ENCODE measurements at places on chromosomes 16 and 17.

DNA sequence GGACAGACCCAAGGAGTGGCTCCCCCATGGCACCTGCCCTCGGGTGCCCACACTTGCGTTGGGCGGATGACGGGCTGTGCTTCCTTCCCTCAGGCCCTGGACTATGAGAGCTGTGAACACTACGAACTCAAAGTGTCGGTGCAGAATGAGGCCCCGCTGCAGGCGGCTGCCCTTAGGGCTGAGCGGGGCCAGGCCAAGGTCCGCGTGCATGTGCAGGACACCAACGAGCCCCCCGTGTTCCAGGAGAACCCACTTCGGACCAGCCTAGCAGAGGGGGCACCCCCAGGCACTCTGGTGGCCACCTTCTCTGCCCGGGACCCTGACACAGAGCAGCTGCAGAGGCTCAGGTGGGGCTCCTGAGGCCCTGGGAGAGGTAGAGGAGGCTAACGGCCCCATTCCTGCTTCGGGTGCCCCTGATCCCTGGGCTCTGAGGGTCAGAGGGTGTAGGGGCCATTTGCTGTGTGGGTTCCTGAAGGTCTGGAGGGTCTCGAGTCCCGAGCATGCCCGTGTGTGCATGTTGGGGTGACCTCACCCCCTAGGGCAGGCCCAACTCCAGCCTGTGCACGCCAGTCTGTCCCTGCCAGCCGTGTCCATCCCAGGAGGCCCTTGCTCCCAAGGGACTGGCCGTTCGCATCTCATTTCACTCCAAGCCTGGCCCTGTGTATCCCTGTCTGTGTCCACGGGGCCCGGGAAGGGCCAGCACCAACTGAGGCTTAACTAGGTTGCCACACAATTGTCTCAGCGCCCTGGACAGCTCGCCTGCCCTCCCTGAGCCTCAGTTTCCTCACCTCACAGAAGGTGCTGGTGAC, 10.0 kb downstream of the SLC22A31 start:
- DNase-seq, result no peak

GRCh38 chr17:65956814-65957213, 235.1 kb downstream of the CEP112 start:
- no peak for DNase-seq

GRCh38 chr17:45430738-45431530, 1.7 kb downstream of the ARHGAP27 start:
- DNase-seq, result no peak

DNA sequence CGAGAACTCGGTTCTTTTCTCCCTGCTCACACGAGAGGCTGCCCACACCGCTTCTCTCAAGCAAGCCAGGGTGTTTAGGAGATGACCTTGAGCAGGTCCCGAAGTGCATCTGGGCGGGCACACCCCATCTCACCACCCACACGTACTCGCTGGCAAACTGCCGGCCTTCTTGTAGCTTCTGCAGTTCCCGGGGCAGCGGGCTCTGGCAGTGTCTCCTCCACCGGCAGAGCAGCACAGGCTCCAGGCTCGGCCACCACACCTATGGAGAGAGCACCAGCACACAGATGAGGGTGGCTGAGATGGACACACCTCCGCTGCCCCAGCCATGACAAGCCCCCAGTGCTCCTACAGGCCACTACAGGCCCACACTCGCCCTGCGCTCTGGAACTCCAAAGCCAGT, 23.5 kb downstream of the ZNF276 start:
- no peak for DNase-seq

- no peak for DNase-seq
Measured at GRCh38 chr16:23948949-23949411, 113.2 kb downstream of the PRKCB start.

DNA sequence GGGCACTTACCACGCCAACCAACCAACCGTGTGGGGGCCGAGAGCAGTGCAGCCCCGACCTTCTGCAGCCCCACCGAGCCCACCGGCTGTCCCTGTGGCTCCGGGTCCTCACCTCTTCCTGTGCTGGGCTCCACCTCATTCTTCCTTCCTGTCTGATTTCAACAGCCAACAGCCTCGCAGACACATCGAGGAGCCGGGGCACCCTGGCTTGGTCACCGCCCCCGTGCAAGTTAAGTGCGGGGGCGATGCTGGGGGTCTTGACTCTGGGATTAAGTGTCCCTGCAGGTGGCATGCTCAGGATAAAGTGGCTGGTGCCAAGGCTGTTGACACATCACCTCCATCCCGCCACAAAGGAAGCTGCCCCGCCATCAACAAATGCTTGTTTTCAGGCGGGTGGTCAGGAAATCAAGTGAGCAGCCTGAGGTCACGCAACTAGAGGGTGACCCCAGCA, at the start of gene NLRC3:
TSS of gene NLRC3 (minus strand) at position 102 of the 451 bp plus-strand sequence. CDS start 12,367 bp downstream, outside the sequence.
- DNase-seq, result peak; percentile 28

DNA sequence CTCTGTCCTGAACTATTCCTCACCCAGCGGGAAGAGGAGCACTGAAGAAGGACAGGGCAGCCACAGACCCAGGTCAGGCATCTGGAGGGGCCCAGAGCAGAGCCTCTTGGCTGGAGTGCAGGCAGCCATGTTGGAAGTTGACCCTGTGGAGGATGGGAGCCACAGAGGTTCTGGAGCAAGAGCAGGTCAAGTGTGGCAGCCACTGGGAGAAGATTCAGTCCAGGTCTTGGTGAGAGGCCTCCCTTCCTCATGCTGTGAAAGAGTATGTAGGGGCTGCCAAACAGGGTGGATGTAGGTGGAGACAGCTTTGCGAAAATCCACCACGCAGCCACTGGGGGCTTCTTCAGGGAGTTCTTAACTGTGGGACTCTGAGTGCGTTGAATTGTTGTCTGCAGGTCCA, 590 bp upstream of the CD79B start:
- DNase-seq, result no peak

- DNase-seq, result no peak
Measured at GRCh38 chr16:19431636-19432340, 14.1 kb downstream of the TMC5 start.

DNA sequence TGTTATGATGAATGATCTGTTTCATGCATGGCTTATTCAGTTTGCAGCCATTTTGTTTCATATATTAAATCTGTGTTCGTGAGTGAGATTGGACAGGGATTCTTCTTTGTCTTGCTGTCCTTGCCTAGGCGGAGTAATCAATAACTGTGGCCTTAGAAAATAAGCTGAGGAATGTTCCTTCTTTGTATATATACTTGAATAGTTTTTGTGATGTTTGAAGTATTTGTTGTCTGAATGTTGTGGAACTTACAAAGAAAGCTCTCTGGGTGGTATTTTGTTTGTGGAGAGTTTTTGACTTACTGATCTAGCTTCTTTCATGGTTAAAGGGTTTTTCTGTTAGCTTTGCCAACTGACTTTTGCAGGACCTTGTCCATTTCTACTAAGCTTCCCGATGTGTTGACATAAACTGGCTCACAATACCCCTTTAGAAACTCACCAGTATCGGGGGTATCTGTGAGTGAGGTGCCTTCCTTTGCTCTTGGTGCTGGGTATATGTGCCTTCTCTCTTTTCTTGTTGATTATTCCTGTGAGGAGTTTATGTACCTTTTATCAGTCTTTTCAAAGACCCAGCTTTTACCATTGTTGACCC, 166.2 kb downstream of the RPTOR start:
- DNase-seq, result no peak

DNA sequence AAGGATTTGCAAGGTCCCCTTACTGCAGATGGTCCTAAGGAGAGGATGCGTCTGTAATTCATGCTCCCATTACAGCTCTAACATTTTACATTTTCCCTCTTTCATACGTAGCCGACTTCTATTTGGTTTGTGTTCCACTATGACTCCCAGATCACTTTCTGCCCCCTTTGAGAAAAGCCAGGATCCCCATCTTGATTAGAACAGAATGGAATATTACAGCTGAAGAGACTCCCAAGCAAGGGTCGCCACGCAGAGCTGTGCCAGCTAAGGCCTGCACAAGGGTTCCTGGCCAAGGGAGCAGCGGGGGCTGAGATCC, 3.4 kb upstream of the CDT1 start:
- no peak for DNase-seq

DNA sequence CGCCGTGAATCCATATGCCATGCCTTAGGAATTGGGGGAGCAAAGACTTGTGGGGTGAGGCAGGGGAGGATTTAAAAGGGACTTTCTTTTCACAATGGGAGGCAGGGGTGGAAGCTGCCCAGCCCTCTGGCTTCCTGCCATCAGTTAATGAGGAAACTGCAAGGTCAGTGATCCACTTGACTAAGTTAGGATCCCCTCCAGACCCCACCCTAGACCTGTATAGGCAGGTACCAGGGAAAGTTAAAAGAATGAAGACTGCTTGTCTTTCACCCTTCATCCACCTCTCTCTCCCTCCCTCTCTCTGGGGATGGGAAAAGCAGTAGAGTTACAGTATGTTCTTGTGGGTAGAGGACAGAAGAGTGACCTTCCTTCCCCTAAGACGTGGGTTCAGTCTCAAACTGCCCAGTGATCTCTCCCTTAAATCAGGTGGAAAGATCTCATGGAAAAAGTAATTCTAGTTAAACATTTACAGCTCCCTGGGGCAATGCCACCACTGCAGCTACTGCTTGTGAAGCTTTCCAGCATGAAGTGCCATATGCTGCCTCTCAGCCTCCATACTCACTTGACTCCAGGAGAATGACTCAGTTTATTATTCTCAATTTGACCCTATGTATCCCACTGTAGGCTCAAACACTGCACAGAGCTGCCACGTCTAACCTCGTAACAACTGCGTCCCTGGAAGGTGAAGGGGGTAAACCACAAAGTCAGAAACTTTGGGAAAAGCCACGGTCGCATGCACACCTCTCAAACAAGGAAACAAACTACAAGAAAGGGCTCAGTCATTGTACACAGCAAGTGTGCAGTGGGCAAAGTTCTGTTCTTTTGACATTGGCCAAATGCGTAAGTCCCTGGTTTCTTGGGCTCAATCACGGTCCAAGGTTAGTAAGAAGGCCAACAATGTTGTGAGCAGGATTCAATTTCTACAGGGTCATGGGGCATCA, 1.2 kb downstream of the COA3 start:
- no peak for DNase-seq

DNA sequence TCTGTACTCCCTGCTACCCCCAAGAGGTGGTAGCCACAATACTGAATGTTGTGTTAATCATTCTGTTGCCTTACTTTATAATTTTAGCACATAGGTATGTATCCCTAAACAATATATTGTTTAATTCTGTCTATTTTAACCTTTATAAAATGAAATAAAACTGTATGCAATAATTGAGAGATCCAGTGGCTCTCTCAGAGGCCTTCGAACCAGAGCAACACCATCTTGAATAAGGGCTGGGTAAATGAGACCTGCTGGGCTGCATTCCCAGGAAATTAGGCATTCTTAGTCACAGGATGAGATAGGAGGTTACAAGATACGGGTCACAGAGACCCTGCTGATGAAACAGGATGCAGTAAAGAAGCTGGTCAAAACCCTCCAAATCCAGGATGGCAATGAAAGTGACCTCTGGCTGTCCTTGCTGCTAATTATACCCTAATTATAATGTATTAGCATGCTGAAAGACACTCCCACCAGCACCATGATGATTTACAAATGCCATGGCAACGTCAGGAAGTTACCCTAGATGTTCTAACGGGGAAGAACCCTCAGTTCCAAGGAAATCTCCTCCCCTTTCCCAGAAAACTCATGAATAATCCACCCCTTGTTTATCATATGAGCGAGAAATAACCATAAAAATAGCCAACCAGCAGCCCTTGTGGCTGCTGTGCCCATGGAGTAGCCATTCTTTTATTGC, 2.0 kb upstream of the CANT1 start:
- DNase-seq, result no peak

- no peak for DNase-seq
Measured at GRCh38 chr16:89841275-89841674, 13.0 kb downstream of the SPIRE2 start.
